ENCODE measurements at places on chromosomes 12 and 14.
A peak's percentile ranks its signal among the peaks of the same experiment; 100 is the strongest.

GRCh38 chr12:39773266-39773665, 153.7 kb upstream of the ABCD2 start:
- DNase-seq: no peak

- no peak for DNase-seq
Measured at GRCh38 chr12:91161009-91161408, 21.6 kb downstream of the DCN start.

DNA sequence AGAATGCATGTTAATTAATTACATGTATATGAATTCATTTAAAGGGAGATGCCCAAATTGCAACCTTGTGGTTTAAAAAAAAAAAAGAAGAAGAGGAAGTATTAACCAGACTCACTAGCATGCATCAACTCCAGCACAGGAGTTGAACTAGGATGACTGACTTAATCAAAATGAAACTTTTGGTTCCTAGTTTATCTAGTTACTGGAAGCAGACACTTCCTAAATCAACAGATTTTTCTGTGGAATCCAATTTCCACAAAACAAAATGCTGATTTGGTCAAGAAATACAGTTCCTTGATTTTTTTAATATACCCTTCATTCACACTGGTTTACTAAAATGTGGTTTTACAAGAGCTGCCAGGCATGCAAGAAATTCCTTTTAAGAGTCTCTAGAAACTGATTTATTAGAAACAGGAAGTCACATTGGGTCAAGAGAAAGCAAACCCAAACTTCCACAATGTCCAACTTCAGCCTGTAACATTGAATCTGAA, 41.6 kb downstream of the ITPR2 start:
- DNase-seq: peak; percentile 22

DNA sequence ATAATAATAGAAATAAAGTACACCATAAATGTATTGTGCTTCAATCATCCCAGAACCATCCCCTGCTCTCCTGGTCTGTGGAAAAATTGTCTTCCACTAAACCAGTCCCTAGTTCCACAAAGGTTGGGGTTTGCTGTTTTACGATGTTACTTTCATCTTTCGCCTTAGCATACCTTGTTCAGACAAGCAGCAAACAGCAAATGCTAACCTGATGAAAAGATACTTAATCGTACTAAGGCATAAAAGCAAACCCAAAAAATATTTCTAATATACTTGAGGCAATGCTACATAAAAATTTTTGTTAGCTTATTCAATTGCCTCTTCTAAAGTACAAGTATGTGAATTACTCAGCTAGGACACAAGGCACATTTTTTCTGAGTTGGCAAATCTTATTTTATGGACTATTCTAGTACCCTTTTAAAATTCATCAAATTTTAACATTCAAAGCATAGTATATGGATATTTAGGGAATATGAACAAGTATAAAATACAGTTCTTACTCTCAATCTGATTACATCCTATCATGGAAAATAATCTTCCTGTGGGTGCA, 97.1 kb upstream of the PLEKHG7 start:
- DNase-seq: no peak

- no peak for DNase-seq
Measured at GRCh38 chr14:37508503-37508902, 86.5 kb downstream of the FOXA1 start.

- DNase-seq: no peak
Measured at GRCh38 chr12:17304503-17305347, 698.8 kb upstream of the LMO3 start.

GRCh38 chr14:74572726-74573301, 39.2 kb downstream of the LTBP2 start:
- DNase-seq: peak; percentile 77

- peak; percentile 40 for DNase-seq
Measured at GRCh38 chr12:58491306-58491705, 429.0 kb downstream of the LRIG3 start.

GRCh38 chr14:29925736-29926135, 1.9 kb downstream of the PRKD1 start:
- no peak for DNase-seq

- DNase-seq: no peak
Measured at GRCh38 chr14:92954933-92955332, 32.0 kb downstream of the CHGA start.
